ENCODE measurements at places on chromosomes 2 and 18.

- DNase-seq, result no peak
Observed at GRCh38 chr2:143787674-143788073, 658.5 kb downstream of the ARHGAP15 start.

GRCh38 chr2:43225093-43225787 lies 1.2 kb downstream of the ZFP36L2 start:
- peak; percentile 46 for DNase-seq

DNA sequence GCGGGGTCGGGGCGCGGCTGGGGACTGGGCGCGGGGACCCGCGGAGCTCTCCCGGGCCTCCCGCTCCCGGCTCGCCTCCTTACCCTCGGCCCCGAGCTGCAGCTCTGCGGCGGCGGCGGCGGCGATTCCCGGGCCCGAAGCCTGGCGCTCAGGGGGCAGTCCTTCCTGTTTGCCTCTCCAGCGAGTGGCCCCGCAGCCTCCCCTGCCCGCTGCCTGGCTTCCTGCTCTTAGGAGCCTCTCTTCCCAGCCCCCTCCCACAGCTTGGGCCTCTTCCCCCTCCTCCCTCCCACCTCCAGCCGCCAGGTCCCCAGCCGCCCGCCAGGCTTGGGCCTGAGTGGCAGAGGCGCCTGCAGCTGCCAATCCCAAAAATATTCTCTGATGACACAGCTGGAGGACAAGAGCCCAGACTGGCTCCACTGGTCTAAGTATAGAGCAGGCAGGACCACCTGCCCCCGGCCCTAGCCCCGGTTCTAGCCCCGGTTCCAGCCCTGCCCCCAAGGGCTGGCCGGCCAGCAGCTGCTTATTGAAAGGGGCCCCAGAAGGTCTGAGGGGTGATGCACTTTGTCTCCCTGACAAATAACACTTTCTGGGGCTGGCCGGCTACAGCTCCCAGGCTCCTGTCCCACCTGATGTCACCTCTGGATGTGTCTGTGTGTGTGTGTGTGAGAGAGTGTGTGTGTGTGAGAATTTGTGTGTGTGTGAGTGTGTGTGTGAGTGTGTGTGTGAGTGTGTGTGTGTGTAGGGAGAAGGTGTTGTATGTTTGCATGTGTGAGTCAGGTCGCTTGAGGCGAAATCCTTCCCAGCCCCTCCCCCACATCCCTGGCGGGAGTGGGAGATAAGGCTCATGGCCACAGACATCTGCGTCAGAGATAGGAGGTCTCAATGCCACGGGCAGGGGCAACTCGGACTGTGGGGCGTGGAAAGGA lies at the start of gene OBSL1:
TSS of gene OBSL1 (minus strand) at position 229 of the 926 bp plus-strand sequence. CDS start 307 bp downstream, outside the sequence.
- no peak for DNase-seq

GRCh38 chr18:45562567-45563479 lies 52.5 kb upstream of the SLC14A2 start:
- DNase-seq, result no peak

- DNase-seq, result no peak
Observed at GRCh38 chr2:44130441-44130840, 38.2 kb upstream of the PPM1B start.

Data from stimulated activated CD4-positive, alpha-beta T cell treated with anti-CD3 and anti-CD28 coated beads, Interleukin-12 subunit alpha, Interleukin-12 subunit beta, amount 100 ng/mL, for 24 hours (primary cell).